ENCODE measurements at places on chromosomes 3 and 15. TPM values are rescaled to one million over a fixed set of nuclear protein-coding genes. Genes with fewer than 3 reads are reported as not detected.

GRCh38 chr3:32954506-32954905 is 3.1 kb downstream of the CCR4 start:
- no peak for DNase-seq

- DNase-seq, result no peak
Observed at GRCh38 chr3:484341-484740, 287.8 kb downstream of the CHL1 start.

GRCh38 chr15:68352401-68353062 is 75.0 kb downstream of the FEM1B start:
- DNase-seq, result no peak

DNA sequence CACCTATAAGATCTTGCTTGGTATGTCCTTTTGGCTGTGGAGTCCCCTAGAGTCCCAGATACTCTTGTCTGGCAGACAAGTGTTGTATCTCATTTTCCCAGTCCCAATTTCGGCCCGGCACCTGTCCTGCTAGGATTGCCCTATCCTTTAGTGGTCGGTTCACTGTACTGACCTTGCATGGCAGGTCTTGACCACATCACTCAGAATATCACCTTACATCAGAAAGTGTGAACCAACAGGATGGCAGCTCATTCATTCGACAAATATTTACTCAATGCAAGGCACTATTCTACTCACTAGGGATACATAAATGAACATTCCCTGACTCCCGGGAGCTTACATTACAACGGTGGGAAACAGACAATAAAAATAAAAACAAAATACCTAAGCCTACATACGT is 5.7 kb upstream of the CCDC80 start:
- no peak for DNase-seq

DNA sequence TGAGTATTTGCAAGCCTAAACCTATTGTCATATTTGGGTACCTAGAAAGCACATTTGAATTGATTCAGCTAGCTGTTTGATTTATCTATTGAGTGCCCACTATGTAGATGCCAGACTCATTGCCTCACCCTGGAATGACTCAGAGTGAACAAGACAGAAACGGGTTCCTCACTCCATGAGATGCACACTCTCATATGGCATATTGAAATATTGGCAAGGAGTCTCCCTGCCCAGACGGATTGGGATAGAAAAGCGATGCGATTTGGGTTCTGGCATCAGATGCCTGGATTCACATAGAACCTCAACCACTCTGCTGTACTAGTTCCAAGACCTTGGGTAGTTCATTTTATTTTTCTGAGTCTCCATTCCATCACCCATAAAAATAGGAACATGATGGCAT is 22.5 kb downstream of the LRRN1 start:
- DNase-seq, result no peak

Gene POU1F1
- total RNA-seq, result not detected

Data from urinary bladder (tissue), 4 donors.